ENCODE measurements at places on chromosomes 13 and 19. TPM values are rescaled to one million over a fixed set of nuclear protein-coding genes. Genes with fewer than 3 reads are reported as not detected.

Gene LILRB3
- total RNA-seq: not detected

Gene FFAR1
- total RNA-seq: not detected

Gene APLP1
- 0.42 TPM for total RNA-seq

Gene IL11
- total RNA-seq: 7.0 TPM

Gene ZNF737
- 8.6 TPM for total RNA-seq

Gene CC2D1A
- total RNA-seq: 19.5 TPM

Gene PTPRH
- 0.08 TPM for total RNA-seq

Gene RFX1
- total RNA-seq: 2.6 TPM

Measured in hair follicular keratinocyte (primary cell).